ENCODE measurements at places on chromosomes 1 and 21.

GRCh38 chr1:37189111-37189510, 154.8 kb upstream of the GRIK3 start:
- no peak for DNase-seq

DNA sequence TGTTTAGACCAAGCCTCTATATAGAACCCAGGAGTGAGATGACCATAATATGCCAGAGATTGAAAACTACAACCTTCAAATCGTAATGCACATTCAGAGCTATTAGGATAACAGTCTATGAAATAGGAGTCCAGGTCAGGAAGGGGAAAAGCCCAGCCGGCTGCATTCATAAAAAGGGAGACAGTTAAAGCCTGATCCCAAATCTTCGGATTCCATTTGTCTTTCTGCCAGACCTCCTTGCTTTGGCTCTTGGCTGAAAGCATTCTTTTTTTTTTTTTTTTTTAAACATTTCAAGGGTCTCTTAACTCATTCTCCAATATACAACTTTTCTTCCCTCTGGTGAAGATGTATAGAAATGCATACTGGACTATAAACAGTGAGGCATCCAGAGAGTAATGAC, 81.1 kb downstream of the NTPCR start:
- DNase-seq: no peak

DNA sequence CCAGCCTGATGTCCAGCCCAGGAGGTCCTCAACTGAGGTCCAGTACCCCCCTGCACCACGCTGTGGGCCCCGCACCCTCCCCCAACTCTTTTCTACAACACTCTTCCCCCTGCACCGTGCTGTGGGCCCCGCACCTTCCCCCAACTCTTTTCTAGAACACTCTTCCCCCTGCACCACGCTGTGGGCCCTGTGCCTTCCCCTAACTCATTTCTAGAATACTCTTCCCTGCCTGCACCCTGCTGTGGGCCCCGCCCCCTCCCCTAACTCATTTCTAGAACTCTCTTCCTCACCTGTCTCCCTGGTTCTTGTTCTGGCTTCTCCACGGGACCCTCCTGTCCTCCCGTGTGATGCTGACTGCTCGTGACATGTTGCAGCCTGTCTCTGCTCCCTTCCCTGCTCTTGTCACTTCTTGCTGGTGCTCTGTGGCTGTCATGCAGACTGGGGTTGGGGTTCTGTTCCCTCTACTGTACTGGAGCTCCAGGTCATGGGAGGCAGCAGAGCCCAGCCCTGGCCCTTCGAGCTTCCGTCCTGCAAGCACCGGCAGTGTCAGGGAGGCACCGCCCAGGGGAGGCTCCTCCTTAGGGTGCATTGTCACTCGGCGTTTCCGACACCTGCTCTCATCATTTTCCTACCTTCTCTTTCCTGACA, 160.1 kb upstream of the COL6A1 start:
- DNase-seq: no peak

- DNase-seq: no peak
Observed at GRCh38 chr1:229557913-229558414, 543 bp downstream of the ABCB10 start.

- DNase-seq: no peak
Observed at GRCh38 chr1:208521534-208521933, 277.4 kb upstream of the PLXNA2 start.

DNA sequence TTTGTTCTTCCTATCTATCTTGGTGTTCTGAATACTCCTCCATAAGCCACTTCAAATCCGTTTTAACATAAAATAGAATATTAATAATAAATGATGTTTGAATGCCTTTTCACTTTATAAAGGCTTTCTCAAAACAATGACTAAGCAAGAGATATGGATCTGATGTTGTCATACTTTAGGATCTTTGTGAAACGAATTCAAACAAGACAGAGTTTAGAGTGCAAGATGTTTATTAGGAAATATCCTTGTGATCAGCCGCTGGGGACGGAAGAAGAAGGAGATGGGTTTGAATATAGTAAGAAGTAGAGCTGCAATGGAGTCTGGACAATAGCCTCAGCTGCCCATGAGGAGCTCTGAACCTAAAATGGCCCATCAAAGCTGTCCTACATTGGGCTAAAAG, 351.8 kb downstream of the NEGR1 start:
- DNase-seq: no peak

DNA sequence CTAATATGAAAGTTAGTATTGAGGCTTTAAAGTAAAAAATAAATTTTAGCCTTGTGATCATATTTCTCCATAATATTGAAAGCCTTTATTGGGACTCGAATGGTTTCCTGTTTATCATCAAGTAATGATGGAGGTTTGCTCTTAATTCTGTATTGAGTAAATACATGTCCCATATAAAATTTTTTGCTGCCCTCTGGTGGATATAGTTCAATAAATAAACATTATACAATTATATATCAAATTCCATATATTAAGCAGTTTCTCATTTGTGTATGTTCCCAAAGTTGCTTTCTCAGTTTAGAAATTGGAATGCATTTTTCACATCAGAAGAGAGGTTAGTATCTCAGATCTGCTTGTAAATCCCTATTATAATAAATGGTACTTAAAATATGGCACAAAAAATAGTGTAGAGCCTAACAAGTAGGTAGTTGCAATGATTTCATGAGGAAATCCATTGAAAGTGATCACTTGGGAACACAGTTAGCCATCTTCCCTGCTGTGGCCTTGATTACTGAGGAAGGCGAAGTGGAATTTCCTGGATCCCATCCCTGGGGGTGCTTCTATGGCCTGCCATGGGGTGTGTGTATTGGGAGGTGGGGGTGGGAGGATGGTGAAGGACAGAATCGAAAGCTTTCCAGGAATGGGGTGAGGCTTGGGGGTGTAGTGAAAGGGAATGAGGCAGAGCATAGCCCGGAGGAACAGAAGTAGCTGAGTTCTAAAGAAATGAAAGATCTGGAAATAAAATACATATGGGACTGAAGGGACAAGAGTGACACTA, 84.1 kb upstream of the C21orf91 start:
- no peak for DNase-seq

DNA sequence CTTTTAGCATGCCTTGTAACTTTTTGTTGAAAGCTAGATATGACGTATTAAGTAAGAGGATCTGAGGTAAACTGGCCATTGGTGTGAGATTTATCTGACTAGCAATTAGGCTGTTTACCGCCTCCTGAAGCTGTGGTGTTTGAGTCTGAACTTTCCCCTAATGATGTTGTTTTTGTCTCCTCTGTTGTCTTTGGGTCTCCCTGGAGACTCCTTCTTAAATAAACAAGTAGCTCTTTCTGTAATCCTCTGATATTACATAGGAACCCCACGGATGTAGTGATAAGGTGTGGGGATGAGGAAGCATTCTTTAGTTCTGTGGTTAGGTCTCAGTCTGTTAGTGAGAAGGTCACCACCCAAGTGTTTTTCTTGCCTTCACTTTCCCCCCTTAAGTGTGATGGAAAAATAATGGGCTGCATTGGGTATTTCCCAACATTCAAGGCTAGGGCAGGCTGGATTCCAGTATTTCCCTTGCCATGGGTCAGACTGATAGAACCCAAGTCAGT, 33.0 kb downstream of the PRSS38 start:
- DNase-seq: no peak

DNA sequence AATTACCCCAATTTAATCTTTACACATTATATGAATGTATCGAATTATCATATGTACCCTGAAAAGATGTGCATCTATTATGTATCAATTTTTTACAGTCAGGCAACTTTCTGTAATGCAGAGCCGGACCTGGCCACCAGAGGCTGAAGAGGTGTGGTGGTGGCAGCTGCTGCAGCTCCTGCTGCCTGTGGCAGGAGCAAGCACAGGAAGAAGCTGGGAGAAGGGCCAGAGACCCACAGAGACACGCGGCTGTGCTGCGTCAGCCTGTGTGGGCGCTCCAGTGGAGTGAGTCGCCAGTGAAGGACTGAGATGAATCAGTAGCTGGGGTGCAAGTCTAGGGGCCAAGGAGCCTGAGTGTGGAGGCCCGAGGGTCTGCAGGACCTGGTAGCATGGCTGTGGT, 74.3 kb upstream of the COG2 start:
- peak; percentile 3 for DNase-seq

- no peak for DNase-seq
Observed at GRCh38 chr21:32414579-32415358, 2.3 kb downstream of the EVA1C start.

DNA sequence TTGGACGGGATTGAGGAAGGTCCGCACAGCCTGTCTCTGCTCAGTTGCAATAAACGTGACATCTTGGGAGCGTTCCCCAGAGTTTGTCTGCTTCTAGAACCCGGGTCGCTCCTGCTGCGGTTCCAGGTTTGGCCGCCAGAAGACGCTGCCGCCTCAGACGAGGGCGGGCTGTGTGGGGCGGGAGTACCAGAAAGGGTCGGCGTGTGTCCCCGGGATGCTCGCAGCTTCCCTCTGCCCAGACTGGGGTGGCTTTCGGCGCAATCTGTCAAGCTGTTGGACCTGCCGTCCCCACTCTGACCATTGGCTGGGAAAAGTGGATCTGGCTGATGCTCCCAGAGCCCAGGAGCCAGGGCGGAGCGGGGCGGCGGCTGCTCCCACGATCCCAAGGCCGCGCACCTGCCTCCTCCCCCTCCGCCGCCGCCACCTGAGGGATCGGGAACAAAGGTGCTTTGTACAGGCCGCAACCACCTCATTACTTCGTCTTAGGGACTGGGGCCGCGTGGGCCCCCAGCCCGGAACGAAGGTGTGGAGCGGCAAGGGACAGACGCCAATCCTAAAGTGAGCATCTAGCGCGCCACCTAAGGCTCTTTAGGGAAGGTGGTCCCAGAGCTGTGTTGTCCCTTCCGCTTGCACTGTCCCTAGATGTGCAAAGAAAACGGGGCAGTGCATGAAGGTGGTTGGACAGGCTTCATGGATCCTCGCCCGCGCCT, 683 bp upstream of the EFNA4 start:
- no peak for DNase-seq

DNA sequence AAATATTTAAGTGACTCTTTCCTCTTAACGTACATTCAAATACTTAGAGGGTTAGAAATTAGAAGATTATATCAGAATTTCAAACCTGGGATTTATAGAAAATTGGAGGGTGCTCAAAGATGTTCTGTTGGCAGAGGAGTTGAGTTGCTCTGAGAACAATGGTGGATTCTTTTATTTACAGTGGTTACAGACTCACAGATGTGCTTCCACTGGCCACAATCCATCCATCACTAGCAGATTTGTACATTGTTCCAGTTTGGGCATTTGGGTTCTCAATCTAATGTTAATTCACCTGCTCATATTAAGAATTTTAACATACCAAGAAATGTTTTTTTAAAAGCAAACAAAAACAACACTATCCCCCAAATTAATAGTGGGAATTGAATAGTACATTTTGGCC, 23.5 kb downstream of the DNAJC6 start:
- no peak for DNase-seq

- DNase-seq: no peak
Observed at GRCh38 chr1:109482791-109483671, 674 bp upstream of the ATXN7L2 start.

GRCh38 chr1:211183747-211184313, 49.9 kb upstream of the KCNH1 start:
- no peak for DNase-seq
